ENCODE measurements at places on chromosomes 5 and 9.
A peak's percentile ranks its signal among the peaks of the same experiment; 100 is the strongest.

DNA sequence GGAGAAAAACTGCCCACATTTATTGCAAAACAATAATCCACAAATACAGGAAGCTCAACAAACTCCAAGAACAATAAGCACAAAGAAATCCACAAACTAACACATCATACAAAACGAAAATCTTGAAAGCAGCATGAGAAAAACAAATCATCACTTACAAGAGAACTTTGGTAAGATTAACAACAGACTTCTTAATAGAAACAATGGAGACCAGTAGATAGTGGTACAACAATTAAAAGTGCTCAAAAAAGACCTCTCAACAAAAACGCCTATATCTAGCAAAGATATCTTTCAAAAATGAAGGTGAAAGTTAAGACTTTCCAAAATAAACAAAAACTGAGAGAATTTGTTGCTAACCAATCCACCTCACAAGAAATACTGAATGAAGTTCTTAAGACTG, 38.4 kb downstream of the CDKL3 start:
- DNase-seq: no peak

DNA sequence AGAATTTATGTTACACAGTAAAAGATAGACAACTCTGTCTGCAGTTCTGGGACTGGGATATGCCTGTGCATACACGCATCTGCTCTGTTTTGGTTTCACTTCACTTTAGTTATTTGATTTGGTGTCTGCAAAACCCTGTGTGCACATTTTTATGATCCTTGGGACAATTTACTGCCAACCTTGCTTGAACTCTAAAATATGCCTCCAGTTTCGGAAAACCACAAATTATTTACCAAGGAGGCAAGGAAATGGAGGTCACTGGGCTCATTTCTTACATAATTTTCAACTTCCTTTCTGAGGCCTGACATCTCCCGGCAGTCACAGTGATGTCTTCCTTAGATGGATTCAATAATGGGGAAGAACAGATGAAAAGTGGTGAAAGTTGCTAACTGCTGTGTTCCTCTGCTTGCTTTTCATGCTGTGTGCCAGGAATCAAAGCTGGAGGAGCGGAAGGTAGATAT, 61.2 kb upstream of the TAF11L2 start:
- DNase-seq: no peak

DNA sequence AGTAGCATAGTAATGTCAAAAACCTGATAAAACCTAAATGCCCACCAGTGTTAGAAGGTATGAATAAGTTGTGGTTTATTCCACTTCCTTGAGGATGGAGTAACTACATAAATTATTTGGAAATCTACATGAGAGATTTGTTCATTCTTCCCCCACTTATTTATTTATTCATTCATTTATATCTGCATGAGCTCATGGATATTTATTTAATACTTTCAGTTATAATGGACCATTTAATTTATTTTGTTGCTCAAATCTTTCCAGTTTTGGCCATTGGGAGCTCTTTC, 223.8 kb upstream of the S1PR3 start:
- DNase-seq: no peak

DNA sequence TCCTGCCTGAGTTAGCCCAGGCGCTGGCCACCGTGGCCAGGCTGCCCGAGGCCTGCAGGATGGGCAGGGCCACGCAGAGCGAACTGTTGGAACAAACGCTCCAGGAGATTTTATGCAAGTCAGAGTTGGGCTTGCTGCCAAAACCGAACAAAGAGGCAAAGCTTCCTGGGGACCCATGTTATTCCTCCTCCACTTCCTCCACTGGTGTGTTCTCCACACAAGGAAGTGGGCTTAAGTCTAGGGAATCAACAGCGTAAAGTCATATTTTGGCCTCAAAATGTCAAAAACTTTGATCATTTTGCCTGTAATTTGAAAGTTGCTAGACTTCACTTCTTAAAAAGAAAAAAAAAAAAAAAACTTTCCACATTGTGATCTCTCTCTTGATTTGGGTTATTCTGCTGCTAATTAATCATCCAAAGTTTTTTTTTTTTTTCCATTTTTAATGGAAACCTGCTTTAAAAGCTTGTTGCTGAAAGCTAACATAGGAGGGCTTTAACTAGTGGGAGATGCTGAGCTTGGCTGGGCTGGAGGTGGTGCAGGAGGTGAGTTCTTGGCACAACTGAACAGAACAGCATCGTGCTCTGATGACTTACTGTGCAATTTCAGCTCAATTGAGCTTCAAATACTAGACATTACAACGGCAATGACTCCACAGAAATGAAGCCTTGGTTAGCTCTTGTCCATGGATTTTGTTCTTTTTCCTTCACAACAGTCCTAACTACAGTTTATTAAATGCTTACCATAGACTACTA, 73.0 kb downstream of the PTPDC1 start:
- peak; percentile 55 for DNase-seq

- no peak for DNase-seq
Measured at GRCh38 chr5:127398508-127398907, 107.9 kb downstream of the MEGF10 start.

- DNase-seq: no peak
Measured at GRCh38 chr9:134981829-134982228, 64.1 kb upstream of the FCN1 start.

DNA sequence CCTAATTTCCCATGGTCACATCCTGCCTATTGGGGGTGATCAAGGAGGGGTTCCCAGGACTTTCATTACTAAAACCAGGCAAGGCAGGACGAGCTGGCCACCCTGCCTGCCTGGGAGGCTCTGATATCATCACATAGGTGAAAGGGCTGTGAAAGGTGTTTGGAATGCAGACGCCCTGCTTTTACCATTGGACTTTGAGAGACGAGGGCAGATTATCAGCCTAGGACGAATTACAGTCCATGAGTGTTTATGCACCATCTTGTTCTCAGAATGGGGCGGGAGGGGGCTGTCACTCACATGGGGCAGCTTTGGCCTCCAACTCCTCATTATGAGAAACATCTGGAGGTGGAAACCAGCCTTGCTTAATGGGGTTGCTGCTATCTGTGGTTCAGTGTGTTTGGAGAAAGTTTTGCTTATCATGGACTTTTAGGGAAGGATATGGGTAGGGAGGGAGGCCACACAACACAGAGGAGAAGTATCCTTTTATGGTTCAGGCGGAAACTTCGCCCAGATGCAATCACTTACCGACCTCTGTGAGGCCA, 69.8 kb upstream of the UBTD2 start:
- no peak for DNase-seq

- no peak for DNase-seq
Measured at GRCh38 chr9:7592321-7593316, 207.0 kb downstream of the DMAC1 start.

- DNase-seq: no peak
Measured at GRCh38 chr5:144583541-144584449, 413.1 kb downstream of the KCTD16 start.

- no peak for DNase-seq
Measured at GRCh38 chr5:139565411-139566305, 4.5 kb downstream of the UBE2D2 start.

DNA sequence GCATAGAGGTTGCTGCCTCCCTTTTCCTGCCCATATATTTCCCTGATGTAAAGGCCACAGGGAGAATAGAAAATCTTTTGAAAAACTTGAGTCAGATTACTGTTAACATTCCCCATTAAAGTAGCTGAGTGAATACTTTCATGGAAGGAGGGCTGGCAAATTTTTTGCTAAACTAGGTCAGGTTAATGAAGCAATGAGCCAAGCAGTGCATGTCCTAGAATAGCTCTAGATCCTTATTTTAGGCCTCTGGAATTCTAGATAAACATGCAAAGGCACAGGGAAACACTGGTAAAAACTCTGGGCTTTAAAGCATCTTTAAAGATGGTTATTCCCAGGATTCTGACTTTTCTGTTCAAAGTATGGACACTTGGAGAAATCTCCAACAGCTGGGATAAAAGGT, 27.9 kb downstream of the TTC1 start:
- no peak for DNase-seq

GRCh38 chr9:119662329-119662728, 293.1 kb upstream of the BRINP1 start:
- no peak for DNase-seq

GRCh38 chr5:132008961-132009680, 2.3 kb downstream of the ACSL6 start:
- DNase-seq: no peak

DNA sequence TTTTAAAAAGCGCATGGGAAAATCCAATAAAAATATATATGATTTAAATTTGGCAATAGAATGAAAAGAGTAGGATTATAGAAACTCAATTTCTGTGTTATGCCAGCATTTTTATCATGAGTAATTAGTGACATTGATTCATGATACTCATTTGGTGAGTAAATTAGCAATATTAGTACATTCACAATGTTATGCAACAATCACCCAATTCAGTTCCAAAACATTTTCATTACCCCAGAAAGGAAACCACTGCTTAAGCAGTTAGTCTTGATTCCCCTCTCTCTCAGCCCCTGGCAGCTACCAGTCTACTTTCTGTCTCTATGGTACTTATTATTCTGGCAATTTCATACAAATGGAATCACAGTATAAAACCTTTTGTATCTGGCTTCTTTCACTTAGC, 27.0 kb downstream of the OSMR start:
- no peak for DNase-seq

- no peak for DNase-seq
Measured at GRCh38 chr5:52706775-52707174, 80.9 kb upstream of the ITGA1 start.

GRCh38 chr5:116650544-116650943, 75.9 kb upstream of the SEMA6A start:
- no peak for DNase-seq

GRCh38 chr5:5342784-5343183, 79.7 kb upstream of the ICE1 start:
- no peak for DNase-seq

DNA sequence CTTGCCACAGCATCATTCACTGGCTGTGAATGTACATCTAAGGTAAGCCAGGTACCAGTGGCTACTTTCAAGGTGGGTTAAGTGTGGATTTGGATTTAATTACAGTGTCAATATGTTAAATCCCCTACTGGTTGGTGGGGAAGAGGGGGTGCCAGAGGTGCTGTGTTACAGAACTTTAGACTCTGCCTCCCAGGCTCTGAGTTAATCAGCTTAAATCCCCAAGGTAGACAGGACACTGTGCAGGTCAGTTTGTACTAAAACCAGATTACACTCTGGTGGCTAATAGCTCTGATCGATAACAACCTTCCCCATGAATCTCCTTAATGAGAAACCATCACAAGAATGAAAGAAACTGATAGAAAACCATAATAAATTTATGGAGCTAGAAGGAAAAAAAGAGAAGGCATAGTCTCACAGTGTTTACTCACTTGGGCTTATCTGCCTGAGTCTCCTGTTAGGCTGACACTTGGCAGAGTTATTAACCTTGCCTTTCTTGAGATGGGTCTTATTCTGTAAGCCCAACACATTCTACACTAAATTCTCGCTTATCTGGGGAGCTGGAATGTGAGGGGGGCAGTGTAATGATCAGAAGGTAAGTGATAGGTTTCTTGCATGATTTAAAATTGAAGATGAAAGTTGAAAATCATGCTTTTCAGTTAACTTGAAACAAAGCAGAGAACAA, 106.8 kb downstream of the LMNB1 start:
- DNase-seq: no peak

DNA sequence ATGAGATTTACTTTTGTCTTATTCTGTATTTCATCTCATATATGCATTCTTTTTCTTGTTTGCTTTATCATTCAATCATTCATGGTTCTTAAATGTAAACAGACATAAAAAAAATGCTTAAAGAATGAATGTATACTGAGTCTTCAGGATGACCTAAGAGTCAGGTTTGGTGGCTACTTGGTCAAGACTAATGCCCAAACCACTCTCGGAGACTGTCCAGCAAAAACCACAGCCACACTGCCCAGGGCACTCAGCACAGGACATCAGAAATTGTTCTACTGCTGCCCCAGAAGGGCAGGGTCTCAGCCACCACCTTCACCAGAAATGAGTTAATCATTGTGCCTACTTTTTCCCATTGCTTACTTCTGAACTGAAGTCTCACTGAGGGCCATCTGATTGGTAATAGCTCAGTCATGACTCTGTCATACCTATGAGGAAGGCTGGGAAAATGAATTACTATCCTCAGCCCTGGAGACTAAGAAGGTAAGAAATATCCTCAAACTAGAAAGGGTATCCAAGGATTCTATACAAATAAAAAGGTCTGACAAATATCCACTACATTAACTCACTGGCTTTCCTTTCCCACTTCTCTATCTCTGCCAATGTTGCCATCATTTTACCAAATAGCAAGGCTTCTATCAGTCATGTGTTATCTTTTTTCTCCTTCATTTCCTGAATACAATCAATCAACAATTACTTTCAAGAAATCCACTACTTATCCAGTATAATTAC, 236.1 kb downstream of the CETN3 start:
- no peak for DNase-seq

- DNase-seq: peak; percentile 47
Measured at GRCh38 chr5:51389288-51389576, 6.0 kb downstream of the ISL1 start.

DNA sequence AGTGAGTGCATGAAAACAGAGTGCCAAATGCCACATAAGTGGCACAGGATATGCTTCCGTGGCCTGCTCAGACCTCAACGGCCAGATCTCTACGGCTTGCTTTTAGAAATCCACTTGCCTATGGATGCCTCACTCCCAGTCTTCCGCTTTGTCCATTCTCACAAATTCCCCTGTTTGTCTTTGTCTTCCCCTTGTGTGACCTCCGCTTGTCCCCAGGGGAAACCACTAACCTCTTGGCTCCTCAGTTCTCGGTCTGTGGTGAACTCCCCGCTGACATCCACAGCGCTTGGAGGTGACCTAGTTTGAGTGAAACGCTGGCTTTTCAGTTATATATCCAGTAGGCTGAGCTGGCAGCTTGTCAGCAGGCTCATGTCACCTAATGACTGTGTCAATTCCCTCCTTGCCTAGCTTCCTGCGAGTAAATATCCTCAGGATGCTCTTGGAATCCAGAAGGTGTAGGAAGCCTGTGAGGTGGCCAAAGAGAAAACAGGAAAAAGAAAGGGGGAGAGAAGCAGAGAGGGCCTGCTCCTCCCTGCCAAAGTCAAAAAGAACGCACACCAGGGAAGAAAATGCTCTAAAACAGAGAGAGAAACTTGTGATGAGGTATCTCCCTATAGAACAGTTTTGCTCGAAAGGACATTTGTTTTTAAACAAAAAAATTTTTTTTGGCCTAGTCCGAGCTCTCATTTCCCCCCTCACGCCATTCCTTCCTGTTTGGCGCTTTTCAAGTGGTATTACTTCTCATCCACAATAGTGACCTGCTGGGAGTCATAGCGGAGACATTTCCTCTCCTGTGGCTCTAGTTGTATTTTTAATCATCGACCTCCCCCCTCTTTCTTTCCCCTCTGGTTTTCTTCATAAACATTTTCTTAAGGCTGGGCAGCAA, 101.6 kb upstream of the SPRY4 start:
- no peak for DNase-seq

DNA sequence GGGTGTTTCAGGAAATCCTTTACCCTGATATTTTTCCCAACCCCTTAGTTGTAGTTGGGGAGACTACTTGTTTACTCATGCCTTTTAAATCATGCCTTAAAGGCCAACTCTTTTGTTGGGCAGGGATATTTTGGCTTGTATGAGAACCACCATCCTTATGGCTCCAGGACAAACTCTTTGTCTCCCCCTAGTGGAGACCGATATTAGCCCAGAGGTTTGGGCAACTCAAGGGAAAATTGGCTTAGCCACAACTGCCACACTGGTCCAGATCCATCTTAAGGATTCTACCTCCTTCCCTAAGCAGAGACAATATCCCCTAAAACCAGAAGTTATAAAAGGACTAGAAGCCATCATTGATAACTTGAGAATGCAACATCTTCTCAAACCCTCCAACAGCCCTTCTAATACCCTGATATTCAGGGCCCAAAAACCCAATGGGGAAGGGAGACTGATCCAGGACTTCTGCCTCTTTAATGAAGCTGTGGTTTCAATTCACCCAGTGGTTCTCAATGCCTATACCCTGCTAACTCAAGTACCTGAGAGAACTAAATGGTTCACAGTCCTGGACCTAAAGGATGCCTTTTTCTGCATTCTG, 100.9 kb upstream of the HCN1 start:
- DNase-seq: peak; percentile 23

All from BE2C (cell line).